ENCODE measurements at places on chromosomes 16 and 17. TPM values are rescaled to one million over a fixed set of nuclear protein-coding genes. Genes with fewer than 3 reads are reported as not detected.

DNA sequence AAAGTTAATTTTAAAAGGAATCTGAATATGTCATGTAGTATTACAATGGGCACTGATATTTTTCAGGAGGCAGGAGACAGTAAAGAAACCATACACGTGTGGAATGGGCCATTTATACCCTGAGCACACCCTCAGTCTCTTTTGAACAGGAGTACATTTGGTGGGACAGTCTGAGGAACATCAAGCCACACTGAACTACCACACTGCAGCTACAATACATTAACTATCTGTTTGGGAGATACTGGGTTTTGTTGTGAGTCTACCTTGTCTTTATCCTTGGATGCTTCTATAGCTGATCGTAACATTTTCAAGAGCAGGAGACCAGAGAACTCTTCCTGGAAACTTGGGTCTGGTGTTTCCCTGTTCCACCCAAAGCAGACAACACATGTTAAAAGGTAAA, 31.7 kb downstream of the HEATR6 start:
- no peak for DNase-seq

GRCh38 chr17:43641416-43641815, 20.3 kb downstream of the MEOX1 start:
- DNase-seq, result no peak

- DNase-seq, result peak; percentile 73
These were observed at the start of gene DEXI for GRCh38 chr16:10942352-10943063. TSS of gene DEXI (minus strand) at chr16:10942468. CDS start at chr16:10942005, 463 bp downstream.

DNA sequence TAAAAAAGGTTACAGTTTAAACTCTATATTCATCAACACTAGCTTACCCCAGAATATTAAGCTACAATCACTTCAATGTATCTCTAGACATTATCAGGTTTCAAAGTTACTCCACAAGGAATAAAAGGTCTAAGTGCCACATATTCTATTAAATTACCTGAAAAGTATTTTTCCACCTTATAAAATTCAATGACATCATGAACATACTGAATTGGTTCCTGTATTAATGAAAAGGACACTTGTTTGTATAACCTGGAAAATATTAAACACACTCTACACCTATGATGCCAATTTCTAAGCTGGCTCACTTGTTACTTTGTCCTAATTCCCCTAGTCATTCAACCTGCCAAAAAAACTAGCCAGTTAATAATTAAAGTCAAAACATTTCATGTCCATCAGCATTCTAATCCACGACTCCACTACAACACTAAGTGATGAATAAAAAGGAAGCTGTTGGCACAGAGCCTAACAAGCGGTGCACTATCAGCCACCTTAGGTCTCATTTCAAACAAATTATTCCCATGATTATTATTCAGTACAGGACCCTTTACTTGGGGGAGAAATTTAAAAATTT, 12.2 kb downstream of the MED13 start:
- DNase-seq, result no peak

- no peak for DNase-seq
These were observed 587 bp upstream of the PRR35 start for GRCh38 chr16:559411-560203.

DNA sequence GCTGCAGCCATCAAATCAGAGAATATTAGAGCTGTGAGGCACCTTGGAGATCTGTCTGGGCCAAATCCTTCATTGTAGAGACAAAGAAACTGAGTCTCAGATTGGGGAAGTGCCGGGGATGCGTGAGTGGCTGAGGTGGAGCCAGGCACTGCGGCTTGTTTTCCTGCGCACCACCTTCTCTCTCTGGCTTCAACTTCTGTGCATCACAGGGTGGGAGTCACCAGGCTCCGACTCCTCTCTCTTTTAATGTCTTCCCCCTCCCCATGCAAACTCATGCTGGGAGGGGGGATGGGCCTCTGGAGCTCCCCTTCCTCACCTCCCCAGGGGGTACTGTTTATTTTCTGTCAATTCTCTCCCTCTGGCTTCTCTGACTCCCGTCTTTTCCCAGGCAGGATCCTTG, 8.7 kb upstream of the ETV4 start:
- DNase-seq, result no peak

DNA sequence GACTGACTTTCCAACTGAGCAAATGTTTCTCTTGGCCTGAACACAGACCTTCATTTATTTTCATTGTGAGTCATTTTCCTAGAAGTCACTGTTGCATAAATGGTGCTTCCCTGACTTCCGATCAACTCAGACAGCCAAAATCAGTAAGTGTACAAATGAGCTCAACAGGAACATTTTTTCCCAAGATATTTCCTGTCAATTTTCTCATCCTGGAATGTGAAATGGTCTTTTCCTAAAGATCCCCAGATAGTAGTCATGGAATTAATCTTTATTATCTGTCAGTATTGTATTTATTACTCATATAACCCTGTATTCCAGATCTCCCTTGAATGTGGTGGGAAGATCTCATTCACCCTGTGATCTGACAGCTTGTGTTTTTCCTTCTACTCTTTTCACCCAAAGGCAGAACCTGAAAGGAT, 360.3 kb upstream of the KIF2B start:
- DNase-seq, result peak; percentile 56

LRRC37A gene
- 2.3 TPM for total RNA-seq

CCL3 gene
- total RNA-seq, result not detected

TBC1D3D gene
- total RNA-seq, result 0.88 TPM

ZSCAN10 gene
- not detected for total RNA-seq

GOSR2 gene
- 41.1 TPM for total RNA-seq

PRR11 gene
- 74.1 TPM for total RNA-seq
